ENCODE measurements at places on chromosomes 3 and 15.

GRCh38 chr15:62348118-62348517 lies 183.0 kb upstream of the C2CD4B start:
- no peak for DNase-seq

DNA sequence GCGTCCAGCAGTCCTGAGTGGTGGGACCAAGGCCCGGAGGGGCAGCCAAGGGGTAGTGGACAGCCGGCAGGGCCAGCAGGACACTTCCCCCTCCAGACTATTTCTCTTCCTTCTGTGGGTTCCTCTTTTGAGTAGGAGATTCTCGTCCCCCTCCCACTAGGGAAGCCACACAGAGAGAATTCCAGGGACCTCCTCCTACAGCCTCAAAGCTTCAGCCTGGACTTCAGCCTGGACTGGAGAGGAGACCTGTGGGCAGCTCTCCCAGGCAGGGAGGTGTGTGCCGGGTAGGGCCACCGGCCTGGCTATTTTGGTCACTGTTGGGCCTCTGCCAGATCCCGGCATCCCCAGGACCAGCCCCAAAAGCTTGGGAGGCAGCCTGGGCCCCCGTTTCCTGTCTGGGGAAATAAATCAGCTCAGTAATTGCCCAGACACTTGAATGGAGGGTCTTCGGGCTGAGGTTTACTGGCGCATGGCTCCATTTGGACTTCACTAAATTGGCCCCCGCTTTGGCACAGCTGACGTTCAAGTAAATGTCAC lies 1.3 kb downstream of the SLC6A6 start:
- DNase-seq: peak; percentile 51

GRCh38 chr3:111538681-111539083 lies 3.3 kb upstream of the CD96 start:
- peak; percentile 28 for DNase-seq

DNA sequence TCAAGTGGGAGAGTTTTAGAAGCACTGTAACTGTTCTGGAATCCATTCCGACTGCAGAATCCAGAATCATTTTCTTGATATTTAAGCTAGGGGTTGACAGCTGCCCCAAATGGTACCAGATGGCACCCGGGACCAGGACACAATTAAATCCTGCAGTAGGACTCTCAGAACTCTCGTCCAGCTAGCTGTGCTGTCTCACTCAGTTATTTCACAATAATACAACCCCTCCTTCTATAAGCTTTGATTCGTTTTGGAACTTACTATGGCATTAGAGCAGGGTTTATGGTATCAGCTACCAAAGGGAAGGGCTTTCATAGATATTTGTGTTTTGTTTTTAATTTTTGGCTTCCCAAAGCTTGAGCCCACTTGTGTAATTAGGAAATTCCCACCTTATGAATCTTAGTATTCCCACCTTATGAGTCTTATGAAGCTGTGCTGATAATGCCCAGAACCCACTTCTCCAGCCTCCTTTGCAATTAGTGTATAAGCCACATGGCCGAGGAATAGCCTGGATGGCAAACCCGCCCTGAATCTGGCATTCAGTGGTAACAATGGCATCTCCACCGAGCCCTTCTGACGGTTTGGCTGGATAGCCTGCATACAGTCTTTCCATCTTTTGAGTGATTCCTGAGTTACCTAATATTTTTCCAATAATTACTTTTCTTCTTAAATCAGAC lies 120.1 kb downstream of the UACA start:
- DNase-seq: no peak

GRCh38 chr3:74351213-74351612 lies 263.2 kb downstream of the CNTN3 start:
- DNase-seq: peak; percentile 42

DNA sequence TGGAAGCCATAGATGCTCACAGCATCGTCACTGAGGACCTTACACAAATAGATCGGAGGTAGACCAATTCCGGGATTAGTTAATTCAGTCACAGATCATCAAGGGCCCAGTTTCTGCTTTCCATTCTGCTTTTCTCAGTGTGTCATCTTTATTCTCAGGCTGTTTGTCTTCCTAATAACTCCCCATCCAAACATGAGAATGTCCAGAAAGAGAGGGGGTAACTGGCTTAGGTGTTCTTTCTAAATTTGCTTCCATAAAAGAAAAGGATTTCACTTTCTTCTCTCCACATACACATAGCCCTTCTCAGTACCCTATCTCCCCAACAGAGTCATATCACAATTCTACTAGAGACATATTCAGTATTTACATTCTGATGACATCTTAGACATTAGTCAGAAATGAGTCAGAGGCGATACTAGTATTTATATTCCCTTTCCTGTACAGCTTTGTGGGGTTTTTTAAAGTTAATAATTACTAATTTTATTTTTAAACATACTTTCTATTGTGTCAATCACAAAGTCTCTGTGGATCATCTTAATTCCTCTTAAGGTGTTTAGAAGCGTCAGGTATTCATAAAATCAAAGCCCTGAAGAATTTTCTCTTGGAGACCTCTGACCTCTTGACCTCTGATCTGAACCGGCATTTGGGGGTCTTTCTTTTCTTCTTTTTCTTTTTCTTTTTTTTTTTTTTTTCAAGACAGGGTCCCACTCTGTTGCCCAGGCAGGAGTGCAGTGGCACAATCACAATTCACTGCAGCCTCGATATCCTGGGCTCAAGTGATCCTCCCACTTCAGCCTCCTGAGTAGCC lies 24.3 kb upstream of the IL12A start:
- peak; percentile 29 for DNase-seq

- DNase-seq: no peak
Measured at GRCh38 chr15:89340573-89340972, 5.9 kb upstream of the POLG start.

DNA sequence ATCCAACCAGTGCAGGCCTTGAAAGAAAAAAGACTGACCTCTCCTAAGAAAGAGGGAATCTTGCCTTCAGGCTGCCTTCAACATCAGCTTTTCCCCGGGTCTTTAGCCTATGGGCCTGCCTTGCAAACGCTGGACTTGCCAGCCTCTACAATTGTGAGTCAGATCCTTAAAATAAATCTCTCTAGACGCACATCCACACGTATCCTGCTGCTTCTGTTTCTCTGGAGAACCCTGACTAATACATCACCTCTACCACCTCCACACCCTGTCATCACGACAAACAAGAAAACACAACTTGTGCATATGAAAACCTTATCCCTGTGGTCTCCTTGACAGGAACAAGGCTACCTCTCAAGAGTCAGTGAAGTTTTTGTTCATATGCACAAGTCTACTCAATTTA lies 11.8 kb downstream of the CYFIP1 start:
- DNase-seq: peak; percentile 74

DNA sequence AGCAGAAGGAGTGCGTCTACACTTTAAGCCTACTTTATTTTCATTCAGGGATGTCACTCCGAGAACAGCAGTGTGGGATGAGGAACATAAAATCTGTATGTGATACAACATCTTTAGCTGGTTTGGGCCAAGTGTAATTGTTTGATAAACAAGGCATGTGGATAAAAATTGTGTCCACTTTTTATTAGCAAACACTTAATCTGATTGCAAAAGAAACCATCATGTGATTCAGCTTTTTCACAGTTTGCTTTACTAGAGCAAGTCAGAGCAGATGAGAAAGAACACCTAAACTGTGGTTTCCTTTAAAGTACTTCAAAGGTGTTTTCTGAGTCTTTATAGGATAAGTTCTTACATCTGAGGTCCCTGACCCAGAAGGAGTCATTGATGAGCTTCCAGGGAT lies 237.9 kb downstream of the THSD4 start:
- DNase-seq: no peak

- DNase-seq: no peak
Measured at GRCh38 chr3:196016059-196016458, 65.8 kb downstream of the TFRC start.

- no peak for DNase-seq
Measured at GRCh38 chr3:159273070-159273469, 471.2 kb downstream of the MFSD1 start.

DNA sequence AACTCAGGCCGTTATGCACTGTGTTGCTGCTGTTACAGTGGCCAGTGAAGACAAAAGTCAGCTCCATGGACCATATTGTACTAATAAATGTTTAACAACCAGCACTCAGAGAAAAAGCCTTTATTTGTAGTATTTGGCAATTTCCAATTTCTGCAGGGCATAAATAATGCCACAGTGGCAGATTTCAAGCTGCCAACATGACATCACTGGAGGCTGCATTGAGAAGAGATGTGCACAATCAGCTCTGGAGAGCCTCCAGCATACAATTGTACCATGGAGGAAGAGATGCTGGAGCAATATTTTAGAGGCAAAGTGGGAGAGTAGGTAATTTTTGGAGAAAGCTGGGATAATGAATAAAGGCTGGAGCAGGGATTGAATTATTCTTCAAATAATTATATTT lies 9.7 kb upstream of the ALCAM start:
- no peak for DNase-seq

DNA sequence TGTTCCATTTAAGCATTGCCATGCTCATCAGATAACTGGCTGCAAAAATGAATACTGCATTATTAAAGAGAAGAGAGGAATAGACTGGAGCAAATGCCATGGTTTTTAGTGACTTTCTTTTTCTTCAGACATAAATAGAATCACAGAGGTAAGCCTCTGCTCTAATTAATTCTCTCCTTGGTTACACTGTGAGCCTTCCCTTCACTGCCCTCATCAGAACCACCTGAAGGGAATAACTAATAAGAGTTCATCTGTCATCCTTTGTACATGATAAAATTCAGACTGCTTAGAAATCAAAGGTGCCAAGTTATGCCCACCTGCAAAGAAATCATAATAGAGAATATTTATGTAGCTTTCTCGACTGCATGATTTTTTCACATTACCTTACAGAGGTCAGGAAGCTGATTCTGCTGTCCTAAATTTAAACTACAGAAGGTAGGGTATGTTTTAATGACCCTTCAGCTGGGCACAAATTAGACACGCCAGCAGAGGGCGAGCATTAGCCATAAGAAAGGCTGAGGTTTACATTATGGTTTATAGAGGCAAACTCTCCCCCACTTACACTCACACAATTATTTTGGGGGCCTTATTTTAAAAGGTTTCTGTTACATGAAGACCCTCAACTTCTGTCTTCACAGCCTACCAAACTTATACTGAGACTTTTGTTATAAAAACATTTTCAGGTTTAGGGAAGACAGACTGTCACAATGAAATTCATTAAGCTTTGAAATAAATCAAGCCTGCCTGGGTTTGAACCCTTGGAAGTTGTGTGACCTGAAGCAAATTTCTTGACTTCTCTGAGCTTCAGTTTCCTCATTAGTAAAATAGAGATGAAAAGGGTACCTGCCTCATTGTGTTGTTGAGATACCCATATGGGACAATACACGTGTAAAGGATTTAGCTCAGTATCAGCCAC lies 15.3 kb upstream of the UNC13C start:
- DNase-seq: peak; percentile 33

DNA sequence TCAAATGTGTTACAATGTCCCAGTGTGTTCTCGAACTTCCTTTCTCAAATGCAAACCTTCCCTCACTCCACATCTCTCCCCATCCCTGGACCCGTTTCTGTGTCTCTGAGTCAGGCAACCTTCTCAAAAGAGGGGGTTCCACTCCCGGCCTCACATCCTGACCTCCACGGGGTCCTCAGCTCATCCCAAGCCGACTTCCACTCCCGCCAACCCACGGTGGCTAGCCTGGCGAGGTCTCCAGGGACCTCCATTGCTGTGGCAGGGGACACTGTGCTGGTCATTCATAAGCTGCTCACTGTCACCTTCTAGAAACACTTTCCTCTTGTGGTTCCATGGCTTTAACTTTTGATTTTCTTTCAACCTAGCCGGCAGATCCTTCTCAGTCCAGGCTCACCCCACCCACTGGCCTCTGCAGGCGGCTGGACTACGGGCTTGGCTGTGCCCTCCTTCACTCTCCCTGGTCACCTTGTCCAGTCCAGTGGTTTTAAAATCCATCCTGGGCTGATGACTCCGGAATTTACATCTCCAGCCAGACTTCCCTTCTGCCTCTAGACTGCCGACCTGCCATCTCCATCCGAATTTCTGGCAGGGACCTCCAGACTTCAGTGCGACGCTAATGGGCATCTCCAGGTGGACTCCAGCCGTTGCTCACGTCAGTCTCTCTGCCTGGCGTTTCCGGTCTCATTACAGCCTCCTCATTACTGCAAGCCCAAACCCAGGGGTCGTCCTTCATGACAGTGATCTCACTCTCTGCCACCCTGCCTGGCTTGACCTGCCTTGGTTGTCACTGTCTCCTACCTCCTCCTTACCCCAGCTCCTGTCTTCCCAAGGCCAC lies 20.0 kb downstream of the ABTB1 start:
- DNase-seq: no peak

GRCh38 chr3:24829629-24830229 lies 335.1 kb upstream of the THRB start:
- peak; percentile 42 for DNase-seq

GRCh38 chr3:189720736-189721417 lies 89.7 kb downstream of the TP63 start:
- DNase-seq: no peak

- DNase-seq: peak; percentile 69
Measured at GRCh38 chr3:20406611-20407011, 220.6 kb upstream of the SGO1 start.

DNA sequence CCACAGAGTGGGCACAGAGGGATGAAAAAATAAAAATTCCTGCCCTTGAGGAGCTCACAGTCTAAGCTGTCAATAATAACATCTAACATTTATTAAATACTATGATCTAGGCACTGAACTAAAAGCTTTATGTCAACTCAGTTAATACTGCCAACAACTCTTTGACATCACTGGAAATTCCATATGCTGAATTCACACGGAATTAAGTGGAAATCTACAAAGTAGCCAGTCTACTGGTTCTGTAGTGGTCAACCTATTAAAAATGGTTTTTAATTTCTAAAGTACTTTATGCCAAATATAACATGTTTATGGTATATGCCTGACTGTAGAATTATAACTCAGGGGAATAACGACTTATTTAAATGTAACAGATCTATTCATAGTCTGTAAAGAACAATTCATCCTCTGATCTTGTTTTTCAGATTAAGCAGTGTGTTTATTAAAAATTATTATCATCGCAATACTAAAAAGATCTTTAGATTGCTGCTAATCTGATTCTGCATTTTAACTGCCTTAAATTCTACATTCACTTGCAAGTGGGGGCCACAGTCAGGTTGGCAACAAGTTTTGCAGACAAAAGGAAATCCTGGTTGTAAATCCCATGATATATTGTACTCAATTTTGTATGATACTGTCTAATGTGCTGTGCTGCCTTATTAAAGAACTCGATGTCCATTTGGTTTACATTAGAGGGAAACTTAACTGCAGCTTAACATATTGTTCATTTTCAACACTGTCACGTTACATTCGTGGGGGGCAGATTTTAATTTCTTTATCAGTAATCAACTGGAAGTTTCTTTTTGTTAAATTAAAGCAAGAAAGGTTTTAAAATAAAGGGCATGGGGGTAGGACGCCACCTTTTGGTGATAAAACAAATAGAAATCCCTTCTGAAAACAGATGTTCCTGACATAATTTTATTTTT lies 2.6 kb upstream of the FOXP1 start:
- DNase-seq: peak; percentile 66

DNA sequence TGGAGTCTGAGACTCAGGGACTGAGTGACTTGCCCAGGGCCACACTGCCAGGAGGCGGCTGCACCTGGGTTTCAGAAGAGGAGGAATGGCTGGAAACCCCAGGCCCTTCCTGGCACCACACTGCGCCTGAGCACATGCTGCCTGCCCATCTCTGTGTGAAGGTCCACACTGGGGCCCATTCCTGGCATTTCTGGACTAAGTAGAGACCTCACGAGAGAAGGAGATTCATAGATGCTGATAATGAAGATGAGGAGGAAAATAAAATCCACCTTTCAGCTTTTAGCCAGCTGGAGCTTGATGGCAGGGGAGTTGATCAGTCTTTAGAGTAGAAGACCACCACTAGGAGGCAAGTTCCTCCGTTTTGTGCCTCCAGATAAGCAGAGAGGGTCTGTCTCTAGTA lies 40.2 kb upstream of the TF start:
- DNase-seq: no peak

GRCh38 chr15:31032961-31033371 lies 41.5 kb upstream of the MTMR10 start:
- peak; percentile 17 for DNase-seq
